ENCODE measurements at places on chromosomes 4 and X.

DNA sequence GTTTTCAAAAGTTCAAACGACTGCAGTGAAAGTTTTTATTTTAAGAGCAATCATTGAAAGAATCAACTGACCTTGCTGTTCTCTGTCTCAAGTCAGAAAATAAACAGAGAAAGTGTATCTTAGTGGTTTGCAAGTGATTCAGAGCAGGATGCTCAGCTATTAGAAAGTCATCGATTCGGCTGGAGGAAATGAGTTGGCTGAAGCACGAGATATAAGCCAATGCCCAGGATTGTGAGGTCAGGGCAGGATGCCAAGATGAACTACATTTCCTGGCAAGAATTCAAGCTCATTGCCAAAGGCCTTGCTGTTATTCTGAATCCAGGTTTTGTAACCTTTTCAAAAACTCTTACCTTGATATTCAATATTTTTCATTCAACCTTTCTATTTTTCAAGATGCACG lies 541.4 kb upstream of the BOD1L1 start:
- peak; percentile 86 for DNase-seq

GRCh38 chr4:1200425-1201035 lies 28.1 kb upstream of the SPON2 start:
- DNase-seq = peak; percentile 90

- no peak for DNase-seq
These were observed 898 bp downstream of the CMC4 start for GRCh38 chrX:155070038-155070437.

DNA sequence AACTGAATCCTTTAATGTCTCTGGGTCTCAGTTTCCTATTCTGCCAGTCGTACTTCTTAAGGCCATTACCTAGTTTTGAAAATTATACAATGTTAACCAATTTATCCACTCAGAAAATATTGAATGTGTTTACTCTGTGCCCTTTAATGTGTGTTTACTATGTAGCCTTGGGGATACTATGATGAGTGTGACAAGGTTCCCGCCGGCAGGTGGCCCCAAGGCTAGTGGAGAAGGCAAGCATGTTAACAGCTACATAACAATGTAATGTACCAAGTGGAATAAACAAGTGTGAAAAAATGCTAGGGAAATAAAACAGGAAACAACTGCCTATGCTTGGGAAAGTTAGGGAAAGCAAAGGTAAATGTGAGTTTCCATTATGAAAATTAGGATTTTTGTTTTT lies 187.3 kb upstream of the MBNL3 start:
- no peak for DNase-seq

DNA sequence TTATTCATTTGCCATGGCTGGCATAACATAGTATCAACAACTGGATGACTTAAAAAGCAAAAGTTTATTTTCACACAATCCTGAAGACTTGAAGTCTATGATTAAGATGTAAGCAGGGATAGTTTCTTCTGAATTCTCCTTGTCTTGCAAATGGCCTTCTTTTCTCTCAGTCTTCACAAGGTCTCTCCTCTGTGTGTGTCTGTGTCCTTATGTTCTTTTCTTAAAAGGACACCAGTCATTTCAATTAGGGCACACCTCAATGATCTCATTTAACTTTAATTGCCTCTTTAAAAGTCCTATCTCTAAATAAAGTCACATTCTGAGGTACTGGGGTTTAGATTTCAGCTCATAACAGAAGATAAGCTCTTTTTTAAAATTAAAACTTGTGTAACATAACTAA lies 399.7 kb downstream of the PABPC4L start:
- no peak for DNase-seq

- DNase-seq = peak; percentile 24
These were observed 22.8 kb downstream of the USP38 start for GRCh38 chr4:143207555-143207954.

DNA sequence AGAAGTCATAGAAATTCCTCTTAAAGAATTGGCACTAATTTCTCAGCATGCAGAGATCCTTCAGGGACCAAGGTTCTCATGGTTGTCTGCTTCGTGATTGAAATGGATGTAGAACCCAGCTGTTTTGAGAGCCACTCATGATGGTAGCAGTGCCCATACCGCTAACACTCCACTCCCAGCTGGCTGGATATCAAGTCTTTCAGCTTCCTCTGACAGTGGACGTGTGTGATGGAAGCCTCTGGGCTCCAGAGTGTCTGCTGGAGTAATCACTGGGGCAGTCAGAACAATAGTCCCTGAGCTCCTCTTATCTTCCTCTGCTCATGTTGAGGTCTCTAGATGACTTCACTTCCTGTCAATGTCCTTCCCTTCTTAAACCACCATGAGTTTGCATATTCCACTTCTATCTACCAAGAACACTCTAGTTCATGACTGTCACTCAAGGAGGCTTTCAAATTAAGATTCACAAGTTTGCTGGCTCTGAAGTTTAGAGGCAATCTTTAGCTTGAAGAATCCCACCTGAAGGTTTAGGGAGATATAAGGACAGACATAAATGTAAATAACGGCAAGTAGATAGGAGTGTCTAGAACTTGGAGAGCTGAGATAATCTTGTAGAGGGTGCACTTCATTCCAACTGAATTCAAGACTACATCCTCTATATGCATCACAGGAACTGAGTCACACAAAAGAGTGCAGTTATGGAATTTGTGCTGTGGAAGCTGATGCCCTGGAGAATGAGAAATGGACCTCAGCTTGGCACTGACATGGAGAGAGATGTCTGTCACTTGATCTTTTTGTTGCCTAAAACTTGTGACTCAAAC lies 64.5 kb upstream of the WDR1 start:
- DNase-seq = peak; percentile 84

DNA sequence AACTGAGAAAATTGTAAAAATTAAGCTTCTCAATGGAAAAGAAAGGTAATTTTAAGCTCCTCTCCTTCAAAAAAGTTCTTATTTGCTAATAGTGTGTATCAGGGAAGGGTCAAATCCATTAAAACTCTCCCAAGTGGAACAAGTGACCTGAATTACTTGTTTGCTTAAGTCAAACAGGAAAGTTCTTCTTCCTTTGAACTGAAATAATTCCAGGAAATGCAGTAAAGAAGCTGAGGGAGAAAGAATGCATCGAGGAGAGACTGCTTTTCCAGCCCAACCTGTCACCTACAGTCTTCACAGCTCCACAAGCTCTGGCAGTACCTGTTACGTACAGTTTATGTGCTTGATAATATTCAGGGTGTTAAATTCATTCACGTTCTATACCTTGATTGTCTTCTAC lies 131.1 kb downstream of the KLHL8 start:
- DNase-seq = no peak

- peak; percentile 67 for DNase-seq
These were observed 27.8 kb upstream of the ADH7 start for GRCh38 chr4:99462875-99463464.

DNA sequence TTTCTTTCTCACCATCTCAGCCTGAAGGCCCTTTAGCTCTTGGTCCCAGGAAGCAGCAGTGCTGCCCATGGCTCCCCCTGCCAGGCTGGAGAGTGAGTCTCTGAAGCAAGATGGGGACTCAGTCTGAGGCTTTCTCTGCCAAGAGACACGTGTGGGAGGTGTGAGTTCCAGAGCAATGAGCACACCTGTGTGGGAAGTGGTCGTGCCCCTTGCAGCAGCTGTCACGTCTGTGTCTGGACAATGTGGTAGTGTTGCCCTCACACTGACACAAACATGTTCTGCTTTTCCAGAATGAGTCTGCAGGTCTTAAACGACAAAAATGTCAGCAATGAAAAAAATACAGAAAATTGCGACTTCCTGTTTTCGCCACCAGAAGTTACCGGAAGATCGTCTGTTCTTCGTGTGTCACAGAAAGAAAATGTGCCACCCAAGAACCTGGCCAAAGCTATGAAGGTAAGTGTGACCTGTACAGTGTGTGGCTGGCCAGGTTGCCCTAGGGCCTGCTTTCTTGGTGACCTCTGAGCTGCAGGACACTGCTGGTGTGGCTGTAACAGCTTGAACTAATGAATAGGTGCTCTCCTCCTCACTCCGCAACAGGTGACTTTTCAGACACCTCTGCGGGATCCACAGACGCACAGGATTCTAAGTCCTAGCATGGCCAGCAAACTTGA lies 1.9 kb downstream of the TACC3 start:
- no peak for DNase-seq

GRCh38 chrX:65300104-65300809 lies 234.3 kb downstream of the LAS1L start:
- no peak for DNase-seq

DNA sequence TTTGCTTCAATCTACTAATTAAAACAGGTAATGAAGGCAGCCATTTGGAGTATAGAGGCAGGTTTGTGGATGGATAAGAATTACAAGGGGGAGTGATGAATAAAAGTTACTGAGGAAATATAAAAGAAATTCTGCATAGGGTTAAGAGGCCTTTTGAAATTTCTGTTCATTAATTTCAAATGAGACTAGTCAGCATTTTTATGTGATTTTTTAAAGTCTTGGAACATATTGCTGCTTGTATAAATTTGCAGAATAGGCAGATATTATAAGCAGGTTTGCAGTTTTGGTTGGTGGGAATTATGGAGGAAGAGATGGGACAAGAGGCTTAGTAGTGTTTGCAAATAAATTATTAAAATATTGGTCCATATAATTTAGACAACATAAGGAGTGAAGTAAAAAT lies 750.4 kb upstream of the AGA start:
- DNase-seq = no peak

GRCh38 chr4:79325864-79326328 lies at the start of gene NAA11:
NAA11 (minus strand) TSS chr4:79326061; CDS start chr4:79325877, 184 bp downstream.
- DNase-seq = no peak

DNA sequence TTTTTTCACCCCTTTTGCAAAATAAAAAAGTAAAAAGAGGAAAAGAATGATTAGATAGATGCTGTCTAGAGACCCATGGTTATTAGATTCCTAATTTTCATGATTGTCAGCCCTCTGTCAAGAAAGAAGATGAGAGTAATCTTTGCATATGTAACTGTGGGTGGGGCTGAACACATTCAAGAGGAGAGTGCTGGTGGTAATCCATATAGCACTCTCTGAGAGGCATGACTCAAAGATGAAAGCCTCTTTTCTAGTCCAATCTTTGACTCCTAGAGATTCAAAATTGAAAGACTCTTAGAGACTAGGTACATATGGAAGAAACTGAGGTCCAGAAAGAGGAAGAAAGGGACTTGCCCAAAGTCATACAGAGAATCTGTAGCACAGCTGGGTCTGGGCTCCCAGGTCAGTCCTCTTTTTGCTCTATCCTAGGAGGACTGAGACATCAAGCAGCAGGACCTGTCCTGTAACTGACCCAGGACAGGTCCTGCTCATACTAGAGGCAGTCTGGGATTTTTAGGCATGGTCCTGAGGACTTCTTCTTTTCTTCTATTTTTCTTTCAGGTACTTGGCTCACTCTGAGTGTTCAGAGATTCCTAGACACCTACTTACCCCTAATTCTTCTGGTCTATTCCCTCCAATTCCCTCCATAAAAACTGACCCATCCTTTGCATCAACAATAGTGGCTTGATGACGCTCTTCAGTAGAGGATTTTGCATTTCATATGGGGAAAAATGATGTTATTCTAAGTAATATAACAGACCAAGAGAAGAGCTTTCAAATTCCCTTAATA lies 23.8 kb downstream of the VSIG4 start:
- no peak for DNase-seq

GRCh38 chrX:132181364-132181763 lies 37.9 kb downstream of the RAP2C start:
- no peak for DNase-seq

- no peak for DNase-seq
These were observed 71.0 kb downstream of the LAS1L start for GRCh38 chrX:65463550-65463949.

DNA sequence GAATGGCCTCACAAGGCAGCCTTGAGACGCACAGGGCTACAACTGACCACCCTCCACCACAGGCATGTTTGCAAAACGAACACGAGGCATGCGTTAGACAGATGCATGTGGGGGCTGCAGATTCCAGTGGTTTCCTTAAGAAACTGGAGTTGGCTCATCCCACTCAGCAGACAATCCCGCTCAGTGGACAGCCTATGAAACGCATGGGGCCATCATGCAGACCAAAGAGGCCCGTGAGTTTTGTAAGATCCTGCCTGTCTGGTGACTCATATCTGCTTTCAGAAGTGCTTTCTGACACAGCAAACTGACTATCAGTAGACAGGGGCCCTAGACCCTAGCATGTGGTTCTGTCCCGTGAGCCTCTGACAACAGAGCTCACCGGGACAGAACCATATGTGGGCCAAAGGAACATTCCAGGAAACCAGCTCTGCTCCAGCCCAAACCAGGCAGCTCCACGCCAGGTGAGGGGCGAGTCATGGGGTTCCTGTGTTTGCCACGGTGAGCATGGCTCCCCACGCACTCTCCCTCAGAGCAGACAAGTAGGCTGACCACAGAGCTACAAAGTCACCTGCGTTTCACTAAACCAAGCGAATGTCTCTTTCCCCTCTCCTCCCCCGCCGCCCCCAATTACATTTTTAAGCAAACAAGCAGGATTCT lies 74.4 kb downstream of the MTMR1 start:
- DNase-seq = peak; percentile 88

GRCh38 chr4:25246680-25247611 lies 13.1 kb downstream of the PI4K2B start:
- DNase-seq = no peak

DNA sequence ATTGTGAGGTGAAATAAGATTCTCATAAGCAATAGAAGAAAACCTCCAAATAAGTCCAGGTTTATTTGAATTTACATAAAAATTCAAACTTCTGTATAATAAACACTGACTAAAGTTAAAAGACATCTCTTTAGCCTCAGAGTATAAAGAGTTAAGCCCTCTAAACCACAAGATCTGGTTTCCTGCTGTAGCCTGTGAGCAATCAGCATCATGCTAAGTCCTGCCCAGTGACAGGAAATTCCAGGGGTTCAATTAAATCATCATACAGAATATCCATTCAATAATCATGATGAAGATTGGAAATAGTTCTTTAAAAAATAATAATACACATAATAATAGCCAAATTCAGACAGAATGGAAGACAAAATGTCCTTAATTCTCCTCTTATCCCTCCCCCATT lies 139.2 kb upstream of the DGKK start:
- DNase-seq = peak; percentile 27

DNA sequence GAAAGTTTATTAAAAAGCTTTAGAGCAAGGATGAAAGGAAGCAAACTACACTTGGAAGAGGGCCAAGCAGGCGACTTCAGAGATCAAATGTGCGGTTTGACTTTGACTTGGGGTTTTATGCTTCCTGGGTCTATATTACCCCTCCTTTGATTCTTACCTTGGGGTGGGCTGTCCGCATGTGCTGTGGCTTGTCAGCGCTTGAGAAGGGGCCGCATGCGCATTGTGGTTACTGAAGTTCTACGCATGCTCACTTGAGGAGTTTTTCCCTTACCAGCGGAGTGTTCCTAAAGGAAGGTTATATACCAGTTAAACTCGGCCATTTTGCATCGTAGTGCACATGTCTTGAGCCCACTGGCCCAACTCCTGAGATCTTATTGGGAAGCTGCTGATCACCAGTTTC lies 9.9 kb downstream of the ZNF157 start:
- DNase-seq = peak; percentile 68

DNA sequence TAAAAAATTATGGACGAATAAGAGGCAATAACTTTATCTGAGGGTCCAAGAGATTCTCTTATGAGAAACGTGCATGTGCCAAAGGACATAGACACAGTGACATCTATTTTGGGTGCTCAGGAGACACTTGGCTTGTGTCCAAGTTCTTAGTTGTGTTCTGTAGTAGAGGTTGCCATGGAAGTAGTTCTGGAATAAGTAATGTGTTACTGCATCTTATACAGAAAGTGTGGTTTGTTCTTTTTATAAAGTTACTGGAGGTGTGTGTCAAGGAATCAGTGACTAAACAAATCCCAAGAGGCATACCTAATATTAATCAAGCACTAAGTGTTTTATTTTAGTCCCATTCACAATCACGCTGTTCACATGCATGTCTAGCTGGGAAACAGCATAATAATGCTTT lies 305.7 kb downstream of the ARHGAP24 start:
- peak; percentile 38 for DNase-seq

All from fibroblast of skin of right biceps (primary cell).